Activated CD8-positive, alpha-beta memory T cell treated with anti-CD3 and anti-CD28 coated beads for 24 hours (primary cell): ENCODE measurements at places on chromosomes 16 and 17.

DNA sequence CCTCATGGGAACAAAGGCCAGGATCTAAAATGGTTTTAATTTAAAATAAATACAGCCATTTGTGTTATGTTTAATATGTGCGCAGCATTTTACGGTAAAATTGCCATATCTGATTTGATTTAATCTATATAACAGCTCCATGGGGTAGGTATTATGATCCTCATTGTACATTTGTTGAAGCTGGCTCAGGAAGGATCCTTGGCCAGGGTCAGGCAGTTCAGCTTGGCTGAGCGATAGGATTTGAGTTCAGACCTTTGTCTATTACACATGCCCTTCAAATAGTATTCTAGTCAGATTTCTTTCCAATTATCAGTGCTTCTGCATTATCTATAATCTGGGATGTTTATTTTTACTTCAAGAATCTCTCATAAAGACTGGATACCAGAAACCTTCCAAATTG lies 950.4 kb upstream of the EEF2KMT start:
- no peak for DNase-seq

DNA sequence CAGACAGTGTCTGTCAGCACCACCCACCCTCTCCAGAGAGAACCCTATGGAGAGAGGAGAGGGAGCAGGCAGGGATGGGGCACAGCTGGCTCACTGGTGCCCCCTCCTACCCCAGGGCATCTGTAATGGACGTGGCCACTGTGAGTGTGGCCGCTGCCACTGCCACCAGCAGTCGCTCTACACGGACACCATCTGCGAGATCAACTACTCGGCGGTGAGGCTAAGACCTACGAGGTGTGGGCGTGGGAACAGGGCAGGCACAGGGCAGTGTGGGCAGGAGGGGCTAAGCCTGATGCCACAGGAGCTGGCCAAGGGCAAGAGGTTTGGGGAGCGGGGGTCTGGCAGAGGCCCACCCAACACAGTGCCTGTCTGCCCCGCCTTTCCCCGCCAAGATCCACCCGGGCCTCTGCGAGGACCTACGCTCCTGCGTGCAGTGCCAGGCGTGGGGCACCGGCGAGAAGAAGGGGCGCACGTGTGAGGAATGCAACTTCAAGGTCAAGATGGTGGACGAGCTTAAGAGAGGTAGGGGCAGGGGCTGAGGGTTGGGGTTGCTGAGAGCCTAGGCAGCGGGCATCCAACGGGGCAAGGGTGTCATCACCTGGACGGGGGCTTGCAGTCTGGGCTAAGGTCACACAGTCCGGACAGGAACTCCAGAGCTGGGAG lies 15.0 kb downstream of the ITGB4 start:
- DNase-seq = no peak

- DNase-seq = no peak
Measured at GRCh38 chr17:63703029-63703428, 3.1 kb upstream of the LIMD2 start.

- DNase-seq = no peak
Measured at GRCh38 chr16:86718118-86718517, 139.8 kb downstream of the FOXL1 start.

GRCh38 chr17:83193336-83194185 lies 114.2 kb downstream of the METRNL start:
- DNase-seq = no peak

DNA sequence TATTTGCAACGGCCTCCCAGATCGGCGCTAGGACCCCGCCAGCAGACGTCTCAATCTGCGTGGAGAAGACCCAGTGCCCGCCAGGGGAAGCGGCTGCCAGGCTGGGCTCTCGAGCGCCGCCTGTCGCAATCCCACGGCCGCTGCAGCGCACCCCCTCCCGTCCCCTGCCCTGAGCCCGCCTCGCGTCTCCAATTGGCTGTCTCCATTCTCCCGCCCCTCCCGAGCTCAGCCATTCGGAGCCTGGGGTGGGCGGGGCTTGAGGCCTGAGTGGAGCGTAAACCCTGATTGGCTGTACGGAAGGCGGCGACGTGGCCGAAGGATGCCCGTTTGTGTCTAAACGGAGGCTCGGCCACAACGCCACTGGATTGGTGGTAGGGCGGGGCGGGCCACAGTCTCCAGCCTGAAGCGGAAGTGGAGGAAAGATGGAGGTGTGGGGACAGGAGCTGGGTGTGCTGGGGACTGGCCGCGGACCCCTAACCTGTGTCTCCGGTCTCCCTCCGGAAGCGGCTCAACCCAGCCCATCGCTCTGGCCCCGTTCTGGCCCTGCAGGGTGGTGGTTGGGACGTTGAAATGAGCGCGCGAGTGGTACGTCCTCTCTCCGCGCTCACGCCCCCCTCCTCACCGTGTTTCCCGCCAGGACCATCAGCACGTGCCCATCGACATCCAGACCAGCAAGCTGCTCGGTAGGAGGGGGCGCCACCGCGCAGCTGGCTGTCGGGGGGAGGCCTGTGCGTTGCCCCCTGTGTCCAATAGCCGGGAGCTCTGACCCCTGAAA lies at the start of gene CDK5RAP3:
Gene CDK5RAP3 (plus strand): TSS at position 389 of the 775 bp plus-strand sequence. CDS start 34 bp downstream, at position 423.
- DNase-seq = peak; percentile 99
